ENCODE measurements at places on chromosomes 11 and 22. TPM values are rescaled to one million over a fixed set of nuclear protein-coding genes. Genes with fewer than 3 reads are reported as not detected.

The GGTLC2 gene
- total RNA-seq = not detected

The HORMAD2 gene
- total RNA-seq = not detected

The PLAAT4 gene
- total RNA-seq = 0.96 TPM

The UPK3A gene
- total RNA-seq = not detected

The IRF7 gene
- 9.5 TPM for total RNA-seq

The POTEH gene
- total RNA-seq = not detected

The MIOX gene
- 0.63 TPM for total RNA-seq

The AMBRA1 gene
- total RNA-seq = 19.6 TPM

The POU2AF3 gene
- total RNA-seq = not detected

The NEFH gene
- total RNA-seq = not detected

The TBX10 gene
- not detected for total RNA-seq

The GSTT2B gene
- 22.7 TPM for total RNA-seq

The VPREB1 gene
- not detected for total RNA-seq
